ENCODE measurements at places on chromosomes 13 and 19.

GRCh38 chr19:5112681-5113575, 144.0 kb downstream of the KDM4B start:
- DNase-seq: peak; percentile 55

DNA sequence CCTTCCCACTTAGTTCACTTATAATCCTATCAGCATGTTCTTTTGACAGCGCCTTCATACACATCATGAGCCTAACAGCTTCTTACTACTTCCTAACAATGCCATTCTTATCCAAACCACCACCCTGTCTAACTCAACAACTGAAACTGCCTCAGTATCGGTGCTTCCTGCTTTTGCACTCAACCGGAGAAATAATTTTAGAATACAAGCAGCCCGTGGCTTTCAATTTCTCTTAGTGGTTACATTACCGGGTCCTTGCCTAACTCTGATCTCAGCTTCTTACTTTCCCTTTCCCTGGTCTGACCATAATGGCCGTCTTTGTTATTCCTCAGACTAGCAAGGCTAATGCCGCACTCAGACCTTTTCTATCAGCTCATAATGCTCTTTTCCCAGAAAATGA, 17.0 kb downstream of the ZFP82 start:
- no peak for DNase-seq

DNA sequence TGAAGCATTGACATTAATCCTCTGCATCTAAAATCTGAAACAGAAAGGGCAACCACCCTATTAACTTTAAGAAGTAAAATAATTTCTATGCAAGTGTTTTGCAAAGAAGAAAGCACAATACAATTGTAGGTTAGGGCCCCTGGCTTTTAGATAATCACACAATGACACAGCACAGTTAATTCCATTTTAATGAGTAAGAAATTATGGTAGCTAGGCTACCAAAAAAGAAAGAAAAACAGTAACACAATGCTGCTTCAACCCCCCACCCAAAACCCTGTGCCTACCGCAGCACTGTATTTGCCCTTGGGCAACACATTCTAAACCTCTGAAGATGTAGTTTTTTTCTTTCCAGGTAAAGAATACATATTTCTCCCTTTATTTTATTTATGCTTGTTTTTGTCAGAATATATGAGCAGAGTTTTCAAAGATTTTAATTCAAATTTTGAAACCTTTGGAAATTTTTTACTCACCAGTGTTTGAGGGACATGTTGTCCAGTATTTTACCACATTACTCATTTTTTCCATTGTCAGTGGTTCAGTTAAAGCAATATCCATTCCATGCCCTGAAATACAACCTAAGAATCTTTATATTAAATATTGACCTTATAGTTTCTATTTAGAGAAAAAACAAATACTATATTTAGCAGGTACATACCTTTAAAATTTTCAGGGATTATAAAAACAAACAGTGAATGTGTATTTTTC, 21.1 kb downstream of the SOHLH2 start:
- DNase-seq: peak; percentile 29

DNA sequence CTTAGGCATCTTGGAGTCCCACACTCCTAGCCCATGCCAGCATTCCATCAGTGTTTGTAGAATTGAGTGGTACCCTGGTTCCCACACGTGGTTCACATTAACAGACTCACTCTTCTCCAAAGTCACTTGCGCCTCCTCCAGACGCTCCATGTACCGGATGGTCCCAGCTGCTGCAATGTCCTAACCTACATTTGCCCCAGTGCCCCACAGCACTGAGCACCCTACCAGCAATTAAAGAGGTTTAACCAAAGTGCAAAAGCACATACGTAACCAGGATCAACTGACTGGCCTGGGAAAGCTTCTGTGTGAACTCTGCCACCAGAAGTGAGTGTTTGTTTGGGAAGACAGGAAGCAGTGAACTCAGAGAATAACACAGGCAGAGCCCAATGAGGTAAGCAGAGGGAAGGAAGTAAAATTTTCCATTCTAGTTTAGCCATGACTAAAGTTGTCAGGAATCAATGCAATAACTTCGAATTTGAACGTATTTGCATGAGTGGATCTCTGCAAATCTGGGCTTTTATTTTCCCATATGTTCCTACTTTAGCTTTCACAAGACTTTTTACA, 7.3 kb upstream of the MEDAG start:
- peak; percentile 99 for DNase-seq

GRCh38 chr19:45798995-45799517, 6.4 kb upstream of the DMWD start:
- peak; percentile 79 for DNase-seq

DNA sequence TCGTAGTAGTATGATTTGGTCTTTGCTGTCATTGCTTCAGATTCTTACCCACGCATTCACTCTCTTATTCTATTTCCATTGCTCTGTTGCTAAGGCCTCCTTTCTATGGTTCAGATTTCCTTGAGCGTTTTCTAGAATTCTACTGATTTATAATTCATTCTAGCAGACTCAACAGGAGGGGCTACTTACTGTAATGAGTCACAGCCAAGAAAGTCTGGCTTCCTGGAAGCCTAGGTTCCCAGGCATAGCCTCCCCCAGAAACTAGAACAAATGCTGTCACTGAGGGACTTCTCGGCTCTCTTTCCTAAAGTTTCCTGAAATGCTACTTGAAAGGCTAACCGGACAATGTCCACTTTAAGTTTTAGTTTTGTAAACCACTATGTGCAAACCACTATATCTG, 47.7 kb upstream of the SPATA13 start:
- DNase-seq: peak; percentile 43

- DNase-seq: no peak
Observed at GRCh38 chr13:74367193-74367592, 233.0 kb upstream of the KLF12 start.

DNA sequence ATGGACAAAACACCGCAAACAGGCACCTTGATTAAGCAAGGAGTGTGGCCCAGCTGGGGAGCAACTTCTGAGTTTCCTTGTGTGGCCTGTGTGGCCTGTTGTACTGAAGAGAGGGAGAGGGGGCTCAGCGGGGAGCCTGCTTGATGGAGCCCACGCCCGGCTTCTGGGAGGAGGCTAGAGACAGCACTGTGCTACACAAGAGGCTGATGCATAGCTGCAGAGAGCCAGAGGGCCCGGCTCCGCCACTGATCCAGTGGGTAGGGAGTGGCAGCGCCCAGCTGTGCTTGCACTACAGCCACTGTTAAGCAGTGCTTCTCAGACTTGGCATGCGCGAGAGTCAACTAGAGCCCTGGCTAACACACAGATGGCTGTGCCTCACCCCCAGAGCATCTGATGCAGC, 19.0 kb downstream of the LYL1 start:
- DNase-seq: no peak

DNA sequence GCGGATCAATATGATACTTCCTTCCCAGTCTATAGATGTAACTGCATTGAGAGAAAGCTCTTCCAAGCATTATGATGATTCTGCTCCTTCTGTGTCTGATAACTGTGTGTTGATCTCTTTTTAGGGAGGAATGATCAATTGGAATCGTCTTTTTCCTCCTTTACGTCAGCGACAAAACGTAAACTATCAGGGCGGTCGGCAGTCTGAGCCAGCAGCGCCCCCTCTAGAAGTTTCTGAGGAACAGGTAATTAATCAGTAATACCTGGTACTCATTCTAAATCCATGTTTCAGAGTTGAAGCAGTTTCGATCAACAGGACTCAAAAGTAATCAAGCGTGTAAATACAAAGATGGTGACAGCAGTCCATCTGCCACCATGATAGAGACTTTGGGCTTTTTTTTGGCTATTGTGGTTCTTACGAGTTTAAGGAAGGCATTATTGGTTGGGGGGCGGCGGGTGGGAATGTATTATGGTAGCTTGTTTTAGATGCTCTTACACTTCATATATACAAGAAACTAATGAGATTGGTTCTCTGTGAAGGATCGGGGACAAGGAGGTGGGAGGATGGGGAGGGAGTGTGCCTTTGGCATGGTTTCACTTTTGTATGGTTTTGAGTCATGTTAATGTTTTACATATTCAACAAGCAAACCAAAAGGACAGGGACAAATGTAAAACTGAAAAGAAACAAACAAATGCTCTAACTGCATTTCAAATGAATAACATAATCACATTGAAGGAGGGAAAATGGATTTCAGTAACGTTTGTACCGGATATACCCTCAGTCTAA, 60.7 kb upstream of the GPR183 start:
- no peak for DNase-seq

DNA sequence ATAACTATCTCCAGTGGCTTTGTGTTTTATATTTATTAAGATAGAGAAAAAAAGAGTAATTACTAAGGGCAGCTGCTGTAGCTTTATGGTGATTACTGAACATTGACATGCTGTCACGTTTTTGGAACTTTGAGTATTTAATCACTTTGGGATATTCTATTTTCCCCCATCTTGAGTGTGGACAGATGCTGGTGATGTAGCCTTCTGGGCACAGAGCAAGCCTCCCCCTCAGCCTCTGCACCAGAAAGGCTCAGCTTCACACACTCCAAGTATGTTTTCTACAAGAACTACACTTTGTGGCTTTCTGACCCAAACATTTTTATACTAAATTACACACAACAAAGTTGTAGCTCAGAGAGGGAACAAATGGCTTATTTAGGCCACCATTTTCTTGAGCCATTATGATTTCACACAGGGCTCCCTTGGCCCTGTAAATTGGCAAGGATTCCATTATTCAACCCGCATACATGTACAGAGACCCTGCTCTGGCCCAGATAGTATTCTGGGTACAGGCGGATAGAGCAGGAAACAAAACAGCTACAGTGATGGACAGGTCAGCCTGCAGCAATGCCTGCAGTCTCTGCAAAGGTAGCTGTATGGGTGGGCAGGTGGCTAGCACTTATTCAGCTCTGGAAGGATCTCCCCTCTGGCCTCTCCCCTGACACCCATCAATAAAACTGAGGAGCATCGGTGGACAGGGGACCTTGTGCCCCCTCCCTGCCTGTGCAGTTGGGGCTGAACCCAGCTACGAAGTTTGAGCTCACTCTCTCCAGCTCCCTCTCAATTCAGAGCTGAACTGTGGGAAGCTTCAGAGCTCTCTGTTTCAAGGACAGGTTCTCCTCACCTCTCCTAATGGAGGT, 1.3 kb downstream of the ALOX5AP start:
- no peak for DNase-seq

GRCh38 chr19:45587873-45588272, 3.3 kb upstream of the OPA3 start:
- DNase-seq: peak; percentile 39

DNA sequence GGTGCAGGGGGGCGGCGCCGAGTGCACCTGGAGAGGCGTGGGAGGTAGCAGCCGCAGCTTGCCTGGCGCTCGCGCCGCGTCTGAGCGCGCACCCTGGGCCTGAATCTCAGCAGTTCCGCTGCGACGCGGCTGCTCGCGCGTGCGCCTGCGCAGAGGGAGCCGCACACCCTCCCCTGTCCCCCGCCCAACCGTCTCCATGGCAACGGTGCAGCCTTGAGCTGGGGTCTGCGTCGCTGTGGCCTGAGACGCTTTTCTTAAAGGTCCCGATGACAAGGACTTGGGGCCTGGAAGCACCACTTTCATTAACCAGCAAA, at the start of gene PNMA8B:
Gene PNMA8B (minus strand): TSS at position 82 of the 314 bp plus-strand sequence. CDS start 402 bp downstream, outside the sequence.
- no peak for DNase-seq

GRCh38 chr13:73683746-73684145, 450.5 kb downstream of the KLF12 start:
- DNase-seq: no peak

- peak; percentile 77 for DNase-seq
Observed at GRCh38 chr19:2478756-2479555, 3.0 kb downstream of the GADD45B start.

- peak; percentile 9 for DNase-seq
Observed at GRCh38 chr19:50649433-50650391, at the start of gene C19orf81. C19orf81 (plus strand) TSS chr19:50649445; CDS start chr19:50649445, 0 bp downstream.

DNA sequence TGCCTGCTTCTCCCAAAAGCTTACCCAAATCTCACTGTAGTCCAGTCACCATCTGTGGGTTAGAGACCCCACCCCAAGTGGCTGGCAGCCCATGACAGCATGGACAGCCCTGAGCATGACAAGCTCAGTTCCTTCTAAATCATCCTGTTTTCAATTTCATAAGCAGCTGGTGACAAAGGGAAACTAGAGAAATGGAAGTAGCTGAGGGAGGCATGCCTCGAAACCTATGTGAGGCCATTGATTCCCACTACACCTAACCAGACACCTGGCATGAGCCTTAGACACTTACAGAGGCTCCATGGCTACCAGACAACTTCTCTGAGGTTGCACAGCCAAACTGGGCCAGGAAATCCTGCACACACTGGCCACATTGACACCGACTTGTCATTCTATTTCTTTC, 56.2 kb downstream of the ABCC4 start:
- no peak for DNase-seq

All from fibroblast of mammary gland (primary cell).